Activated CD8-positive, alpha-beta T cell treated with anti-CD3 and anti-CD28 coated beads for 36 hours (primary cell): ENCODE measurements at places on chromosomes 4 and X. TPM values are rescaled to one million over a fixed set of nuclear protein-coding genes. Genes with fewer than 3 reads are reported as not detected.

- H3K4me1 ChIP-seq, result peaks cover 70% of the 10 kb centered on the region
- peak overlapping the region; percentile 90 for H3K27ac ChIP-seq
- no peaks in the 10 kb centered on the region for H3K27me3 ChIP-seq
- DNase-seq, result peak; percentile 37
- H3K4me3 ChIP-seq, result peak overlapping the region; percentile 47
Observed at GRCh38 chrX:19840899-19841648, 46.3 kb downstream of the SH3KBP1 start.

The EDNRA gene
- not detected for total RNA-seq

DNA sequence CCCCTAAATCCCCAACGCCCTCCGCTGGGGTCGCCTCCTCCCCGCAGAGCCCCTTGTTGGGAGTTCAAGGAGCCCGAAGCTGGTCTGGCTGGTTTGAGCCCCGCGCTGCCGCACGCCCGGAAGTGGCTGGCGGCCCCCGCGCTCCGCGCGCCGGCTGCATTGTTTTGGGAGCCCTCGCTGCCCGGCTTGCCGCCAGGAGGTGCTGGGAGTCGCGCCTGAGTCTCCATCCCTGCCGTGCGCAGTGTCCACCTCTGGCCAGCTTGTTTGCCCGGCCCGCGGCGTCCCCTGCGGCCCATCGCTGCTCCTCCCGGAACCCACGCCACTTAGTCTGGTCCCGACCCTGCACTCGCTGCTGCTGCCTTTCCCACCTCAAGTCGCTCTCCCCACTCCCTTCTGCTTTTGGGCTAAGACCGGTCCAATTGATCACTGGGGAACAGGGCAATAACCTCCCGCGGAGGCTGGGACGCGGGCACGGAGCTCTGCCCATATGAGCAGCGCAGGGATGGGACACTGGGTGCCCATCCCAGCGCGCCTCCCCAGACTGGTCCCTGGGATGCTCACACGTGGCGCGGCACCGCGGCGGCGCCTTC, 2.2 kb upstream of the SFRP2 start:
- H3K4me3 ChIP-seq, result peak overlapping the region; percentile 52
- no peaks in the 10 kb centered on the region for H3K36me3 ChIP-seq
- peak; percentile 56 for DNase-seq

The KLHL13 gene
- total RNA-seq, result 2.8 TPM

DNA sequence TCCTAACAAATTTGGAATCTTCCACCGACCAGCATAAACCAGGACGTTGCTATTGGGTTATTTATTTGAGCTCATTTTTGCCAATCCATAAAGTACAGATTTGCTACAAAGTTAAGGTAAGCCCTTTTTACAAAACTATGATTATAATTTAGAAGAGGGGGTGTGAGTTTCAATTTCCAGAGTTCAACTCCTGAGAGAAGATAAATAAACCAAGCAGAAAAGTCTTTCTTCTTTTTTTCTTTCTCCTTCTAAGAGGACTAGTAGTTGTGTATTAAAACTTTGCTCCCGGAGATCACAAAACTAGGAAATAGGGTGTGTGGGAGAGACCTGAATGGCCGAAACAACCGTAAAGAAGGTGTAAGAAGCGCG, 2.6 kb downstream of the PITX2 start:
- peaks cover 3% of the 10 kb centered on the region for H3K36me3 ChIP-seq
- no peak overlapping the region for H3K27ac ChIP-seq
- no peak for DNase-seq
- no peak overlapping the region for H3K4me3 ChIP-seq

The RAI2 gene
- 0.41 TPM for total RNA-seq

DNA sequence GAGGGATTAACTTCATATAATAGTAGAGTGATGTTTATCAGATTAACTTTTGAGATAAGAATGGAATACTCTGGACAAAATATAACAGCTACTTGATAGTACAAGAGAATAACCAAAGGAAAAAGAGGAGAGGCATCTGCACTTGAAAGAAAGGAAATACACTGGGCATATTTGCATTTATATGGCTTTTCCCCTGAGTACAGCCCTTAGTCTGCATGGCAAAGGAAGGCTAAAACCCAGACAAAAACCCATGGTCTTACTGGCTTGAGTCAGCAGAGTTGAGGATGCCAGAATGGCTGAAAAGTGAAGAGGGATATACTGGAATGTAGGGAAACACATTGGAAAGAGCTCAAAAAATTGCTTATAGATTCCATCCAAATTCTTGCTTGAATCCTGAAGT, 101.6 kb downstream of the COL4A5 start:
- DNase-seq, result no peak
- no peaks in the 10 kb centered on the region for H3K36me3 ChIP-seq
- H3K27ac ChIP-seq, result no peak overlapping the region
- H3K27me3 ChIP-seq, result no peaks in the 10 kb centered on the region
- no peak overlapping the region for H3K4me3 ChIP-seq

GRCh38 chr4:190020790-190021717, 6.0 kb downstream of the FRG2 start:
- peaks cover 46% of the 10 kb centered on the region for H3K27me3 ChIP-seq
- H3K4me1 ChIP-seq, result peaks cover 31% of the 10 kb centered on the region
- DNase-seq, result peak; percentile 40
- H3K4me3 ChIP-seq, result peak overlapping the region; percentile 59
- peak overlapping the region; percentile 33 for H3K27ac ChIP-seq

The MAGEC3 gene
- not detected for total RNA-seq

- no peak overlapping the region for H3K4me3 ChIP-seq
- no peaks in the 10 kb centered on the region for H3K4me1 ChIP-seq
- no peaks in the 10 kb centered on the region for H3K36me3 ChIP-seq
- no peak overlapping the region for H3K27ac ChIP-seq
Observed at GRCh38 chr4:136935305-136935704, 597.0 kb downstream of the PCDH18 start.

DNA sequence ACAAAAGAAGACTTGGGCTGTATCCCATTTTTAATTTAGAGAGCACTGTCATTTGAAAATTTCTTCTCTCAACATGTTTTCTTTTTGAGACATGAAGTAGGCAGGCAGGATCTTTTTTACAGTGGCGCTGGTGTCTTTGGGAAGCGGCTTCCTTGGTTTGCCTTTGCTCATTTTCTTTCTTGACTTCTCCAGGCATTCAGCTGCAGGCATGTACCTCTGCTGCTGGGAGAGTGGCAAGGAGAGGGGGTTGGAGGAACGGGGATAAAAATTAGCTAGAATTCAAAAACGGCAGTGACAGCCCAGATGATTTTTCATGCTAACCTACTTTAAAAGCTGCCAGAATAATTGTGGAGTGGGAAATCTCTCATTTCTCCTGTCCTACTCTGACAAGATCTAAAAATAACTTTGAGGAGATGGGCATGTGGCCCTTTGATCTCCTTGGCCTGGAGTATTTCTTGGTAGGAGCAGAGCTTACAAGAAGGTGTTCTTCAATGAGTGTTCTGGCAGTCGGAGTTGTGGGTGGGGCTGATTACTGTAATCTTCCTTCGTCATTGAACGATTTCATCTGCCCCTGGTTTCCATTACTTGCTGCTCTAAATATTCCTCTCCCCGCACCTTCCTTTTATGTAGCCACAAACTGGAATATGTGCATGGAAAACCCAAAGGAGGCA, 54.8 kb downstream of the TBL1X start:
- H3K36me3 ChIP-seq, result peaks cover 9% of the 10 kb centered on the region
- H3K27me3 ChIP-seq, result no peaks in the 10 kb centered on the region
- no peak overlapping the region for H3K27ac ChIP-seq
- H3K4me3 ChIP-seq, result no peak overlapping the region

The TCEAL2 gene
- 0.41 TPM for total RNA-seq

- no peaks in the 10 kb centered on the region for H3K27me3 ChIP-seq
- H3K36me3 ChIP-seq, result no peaks in the 10 kb centered on the region
- H3K27ac ChIP-seq, result no peak overlapping the region
- no peak for DNase-seq
- no peak overlapping the region for H3K4me3 ChIP-seq
- H3K4me1 ChIP-seq, result no peaks in the 10 kb centered on the region
Observed at GRCh38 chr4:142778900-142779299, 67.2 kb downstream of the INPP4B start.

The ARAP2 gene
- 30.0 TPM for total RNA-seq

The DCX gene
- total RNA-seq, result not detected

The BTC gene
- not detected for total RNA-seq

The HTR2C gene
- not detected for total RNA-seq

The SPANXN4 gene
- not detected for total RNA-seq

GRCh38 chr4:165359506-165359905, 19.3 kb upstream of the CPE start:
- no peak overlapping the region for H3K4me3 ChIP-seq
- no peaks in the 10 kb centered on the region for H3K4me1 ChIP-seq
- no peak for DNase-seq

- no peak for DNase-seq
- H3K4me1 ChIP-seq, result peaks cover 3% of the 10 kb centered on the region
- no peak overlapping the region for H3K27ac ChIP-seq
- H3K36me3 ChIP-seq, result no peaks in the 10 kb centered on the region
- no peaks in the 10 kb centered on the region for H3K27me3 ChIP-seq
Observed at GRCh38 chr4:89425023-89425422, 117.4 kb upstream of the GPRIN3 start.

The MTHFD2L gene
- total RNA-seq, result 8.1 TPM

GRCh38 chrX:101219116-101219863, at the start of gene DRP2:
Gene DRP2, plus strand, starts transcription at chrX:101219786. Its CDS starts 11,862 bp downstream, at chrX:101231648.
- H3K27ac ChIP-seq, result no peak within 1 kb of the TSS
- no peaks in the 10 kb centered on the region for H3K27me3 ChIP-seq
- DNase-seq, result no peak
- H3K36me3 ChIP-seq, result no peaks in the 10 kb centered on the region

The MAGEB4 gene
- total RNA-seq, result not detected

DNA sequence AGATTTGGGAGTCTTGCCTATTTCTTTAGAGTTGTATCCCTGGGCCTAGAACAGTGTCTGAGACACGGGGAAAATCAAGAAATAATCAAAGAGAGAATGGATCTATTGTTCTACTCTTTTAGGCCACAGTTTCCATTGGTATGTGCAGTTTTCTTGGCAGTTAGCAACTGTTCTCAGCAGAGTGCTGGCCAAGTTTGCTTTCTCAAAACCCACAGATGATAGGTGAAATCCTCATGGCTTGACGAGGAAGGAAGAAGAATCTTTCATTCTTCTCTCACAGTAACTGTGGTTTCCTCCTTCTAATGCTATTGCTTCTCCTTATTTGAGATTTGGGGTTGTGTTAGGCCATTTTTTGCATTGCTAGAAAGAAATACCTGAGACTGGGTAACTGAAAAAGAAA, 42.2 kb downstream of the AGA start:
- H3K4me3 ChIP-seq, result no peak overlapping the region
- DNase-seq, result no peak
- peaks cover 38% of the 10 kb centered on the region for H3K4me1 ChIP-seq
